ENCODE measurements at places on chromosomes 2 and 18.
A peak's percentile ranks its signal among the peaks of the same experiment; 100 is the strongest.

- DNase-seq: peak; percentile 80
These were observed 110.2 kb downstream of the ABCA12 start for GRCh38 chr2:215028231-215028630.

DNA sequence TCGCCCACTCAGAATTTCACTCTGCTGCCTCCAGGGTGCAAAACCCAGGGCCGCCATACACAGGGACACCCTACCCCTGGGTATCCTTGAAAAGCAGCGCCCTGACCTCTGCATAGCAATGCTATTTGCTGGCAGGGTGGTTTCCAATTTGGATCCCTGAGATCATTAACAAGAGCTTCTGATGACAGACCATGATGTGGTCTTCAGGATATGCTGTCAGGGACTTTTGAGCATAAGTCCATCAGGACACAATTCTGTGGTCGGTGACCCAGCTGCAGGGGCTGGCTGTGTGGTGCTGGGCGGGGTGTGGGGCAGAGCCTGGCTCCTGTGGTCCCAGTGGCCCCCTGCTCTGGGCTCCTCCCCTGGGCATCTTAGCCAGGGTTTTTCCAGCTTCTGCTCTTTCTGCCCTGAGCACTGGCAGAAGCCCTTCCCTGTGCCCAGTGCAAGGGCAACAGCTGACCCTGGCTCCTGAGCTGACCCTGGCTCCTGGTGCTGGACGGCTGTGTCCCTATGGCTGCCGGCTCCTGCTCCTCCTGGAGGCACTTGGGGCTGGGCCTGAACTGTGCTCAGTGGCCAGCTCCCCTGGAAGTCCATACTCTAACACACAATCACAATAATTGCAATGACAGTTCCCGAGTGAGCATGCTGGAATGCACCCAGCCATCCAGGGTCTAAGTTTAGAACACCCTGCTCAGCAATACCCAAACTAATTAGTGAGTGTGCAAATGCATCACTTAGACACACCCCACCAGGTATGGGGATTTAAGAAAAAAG lies 271.5 kb downstream of the HDAC4 start:
- DNase-seq: peak; percentile 6

DNA sequence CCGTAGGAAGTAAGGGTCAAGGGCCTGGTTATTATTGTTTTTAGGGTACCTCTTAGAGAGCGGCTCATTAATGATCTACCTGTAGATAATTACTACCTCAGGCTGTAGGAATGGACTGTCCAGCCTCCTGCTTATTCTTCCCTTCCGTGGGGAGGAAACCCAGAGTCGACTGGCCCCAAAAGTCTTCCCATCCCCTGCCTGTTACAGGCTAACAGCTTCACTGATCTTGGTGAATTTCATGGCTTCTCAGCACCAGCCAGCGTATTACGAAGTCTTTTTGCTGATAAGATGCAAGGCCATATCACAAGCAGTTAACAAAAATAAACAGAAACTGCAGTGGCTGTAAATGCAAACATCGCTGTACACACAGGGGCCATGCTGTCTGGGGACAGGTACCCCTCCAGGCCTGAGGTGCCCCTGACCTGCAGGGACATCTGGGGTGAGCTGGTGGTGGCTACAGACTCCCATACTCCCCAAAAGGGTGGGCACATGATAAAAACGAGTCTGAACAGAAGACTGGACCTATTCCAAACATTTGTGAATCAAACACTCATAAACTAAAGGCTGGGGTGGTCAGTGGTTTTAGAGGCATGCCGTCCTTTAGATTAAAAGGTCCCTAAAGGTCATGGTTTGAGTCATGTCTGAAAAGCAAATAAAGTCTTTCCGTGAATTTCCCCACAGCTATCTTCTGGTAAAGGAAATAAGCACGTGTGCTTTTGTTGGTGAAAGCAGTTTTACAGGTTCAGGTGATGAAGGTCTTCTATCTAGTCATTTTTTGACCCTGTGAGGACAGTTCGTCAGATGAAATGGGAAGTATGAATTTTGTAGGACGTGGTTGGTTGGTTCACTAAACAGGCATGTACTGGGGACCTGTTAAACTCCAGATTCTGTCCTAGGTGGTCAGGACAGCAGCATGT lies 36.7 kb downstream of the TTC39C start:
- DNase-seq: peak; percentile 70

- no peak for DNase-seq
These were observed 398.4 kb downstream of the NUP35 start for GRCh38 chr2:183522489-183523266.
